AG20443 (cell line): ENCODE measurements at places on chromosomes 7 and 10.

DNA sequence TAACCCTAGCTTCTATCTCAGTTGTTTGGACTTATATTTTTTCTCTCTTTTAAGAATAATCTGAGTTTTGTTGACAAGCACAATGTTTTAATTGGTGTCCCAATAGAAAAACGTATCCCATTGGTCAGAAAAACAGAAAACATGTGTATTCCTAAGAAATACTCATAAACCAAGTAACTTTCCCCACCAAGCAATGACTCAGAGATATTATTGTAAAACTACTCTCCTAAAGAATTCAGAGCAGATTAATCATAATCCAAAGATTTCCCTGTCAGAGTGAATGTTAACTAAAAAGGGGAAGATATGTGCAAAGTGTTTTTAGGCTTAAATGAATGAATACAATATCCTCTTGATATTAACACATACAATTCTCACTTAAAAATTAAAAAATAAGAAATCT, 29.4 kb upstream of the MBL2 start:
- peak; percentile 36 for DNase-seq

DNA sequence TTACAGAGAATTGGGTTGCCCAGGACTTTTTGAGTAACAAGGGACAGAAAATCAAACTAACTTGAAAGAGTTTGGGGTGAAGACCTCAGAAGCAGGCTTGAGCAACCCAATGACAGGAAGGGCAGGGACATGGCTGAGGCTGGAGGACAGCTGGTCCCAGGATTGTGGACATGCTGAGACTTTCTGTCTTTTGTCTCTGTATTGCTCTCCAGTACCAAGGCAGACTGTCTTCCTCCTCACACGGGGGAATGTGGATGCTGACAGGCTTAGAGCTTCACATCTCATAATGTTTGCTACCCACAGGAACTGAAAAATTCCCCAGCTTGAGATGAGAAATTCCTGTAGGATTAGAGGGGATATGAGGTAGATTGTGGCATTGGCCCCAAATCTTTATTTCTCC, 229.6 kb downstream of the PHF14 start:
- no peak for DNase-seq

GRCh38 chr7:28858206-28858605, 99.9 kb downstream of the TRIL start:
- DNase-seq, result peak; percentile 59

GRCh38 chr7:54615537-54615936, 73.4 kb downstream of the VSTM2A start:
- DNase-seq, result no peak

GRCh38 chr10:21976739-21977138, 26.8 kb downstream of the DNAJC1 start:
- DNase-seq, result no peak

DNA sequence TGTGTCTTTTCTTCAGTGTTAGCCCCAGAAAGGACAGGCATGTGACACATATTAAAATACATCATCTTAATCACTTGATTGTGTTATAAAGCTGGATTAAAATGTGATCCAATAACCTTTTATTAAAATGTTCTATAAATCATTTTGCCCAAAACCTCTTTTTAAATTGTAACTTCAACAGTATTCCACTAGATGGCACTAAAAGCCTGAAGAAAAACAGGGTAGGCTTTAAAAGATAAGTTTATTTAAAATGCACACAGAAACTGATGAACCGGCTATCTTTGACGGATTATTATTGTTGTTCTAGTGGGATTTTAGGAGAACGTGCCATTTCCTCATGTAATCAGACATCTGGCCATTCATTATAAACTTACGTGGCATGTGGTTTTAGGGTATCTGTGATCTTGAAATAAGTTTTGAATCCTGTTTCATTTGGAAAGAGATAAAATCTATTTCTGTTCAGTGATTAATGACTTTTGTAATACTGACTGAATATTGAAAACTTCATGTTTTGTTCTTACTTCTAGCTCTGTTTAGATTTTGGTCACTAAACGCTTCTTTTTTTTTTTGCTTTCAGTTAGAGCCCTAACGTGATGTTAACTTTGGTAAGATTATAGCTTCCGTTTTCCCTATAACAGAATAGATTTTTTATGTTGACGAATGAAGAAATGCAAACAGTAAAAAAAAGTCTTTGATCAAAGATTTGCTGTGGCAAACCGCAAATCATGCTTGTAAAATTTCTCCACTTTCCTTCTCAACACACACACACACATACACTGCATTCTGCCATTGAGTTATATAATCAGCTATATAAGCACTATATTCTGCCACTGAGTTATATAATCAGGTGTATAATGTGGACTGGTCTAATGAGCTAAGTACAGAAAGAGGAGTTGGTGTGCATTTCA, 13.6 kb downstream of the VPS50 start:
- DNase-seq, result peak; percentile 14

DNA sequence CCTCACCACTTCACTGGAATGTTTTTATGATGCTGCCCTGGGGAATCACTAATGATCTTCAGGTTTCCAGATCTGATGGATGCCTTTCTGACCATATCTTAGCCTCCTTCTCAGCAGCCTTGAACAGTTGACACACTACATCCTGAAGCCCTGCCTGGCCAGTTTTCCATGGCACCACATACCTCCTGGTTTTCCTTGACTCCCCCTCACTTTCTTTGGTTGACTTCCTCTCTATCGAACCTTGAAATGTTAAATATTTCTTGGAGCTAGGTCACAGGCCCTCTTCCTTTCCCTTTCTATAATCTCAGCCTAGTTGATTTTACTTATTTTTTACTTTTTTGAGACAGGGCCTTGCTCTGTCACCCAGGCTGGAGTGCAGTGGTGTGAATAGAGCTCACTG, 108.8 kb upstream of the CDK1 start:
- no peak for DNase-seq

GRCh38 chr10:72567421-72567820, 58.5 kb downstream of the MICU1 start:
- DNase-seq, result peak; percentile 29

DNA sequence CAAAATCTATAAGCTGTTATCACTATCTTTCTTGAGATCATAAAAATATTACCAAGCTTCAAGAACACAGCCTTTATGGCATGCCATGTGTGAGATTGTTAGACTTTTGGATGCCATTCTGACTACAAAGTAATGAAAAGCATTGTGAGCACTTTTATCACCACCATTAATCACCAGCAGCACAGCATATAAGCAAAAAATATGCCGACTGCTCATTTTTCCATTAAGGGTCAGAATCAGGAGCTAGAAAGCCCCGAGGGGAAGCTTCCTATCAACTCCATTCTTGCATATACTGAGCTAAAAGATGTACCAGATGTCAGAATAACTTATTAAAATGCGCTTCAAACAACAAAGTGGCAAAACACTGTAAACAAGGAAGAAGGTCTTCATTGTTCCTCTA, 114.3 kb downstream of the LMBR1 start:
- no peak for DNase-seq

DNA sequence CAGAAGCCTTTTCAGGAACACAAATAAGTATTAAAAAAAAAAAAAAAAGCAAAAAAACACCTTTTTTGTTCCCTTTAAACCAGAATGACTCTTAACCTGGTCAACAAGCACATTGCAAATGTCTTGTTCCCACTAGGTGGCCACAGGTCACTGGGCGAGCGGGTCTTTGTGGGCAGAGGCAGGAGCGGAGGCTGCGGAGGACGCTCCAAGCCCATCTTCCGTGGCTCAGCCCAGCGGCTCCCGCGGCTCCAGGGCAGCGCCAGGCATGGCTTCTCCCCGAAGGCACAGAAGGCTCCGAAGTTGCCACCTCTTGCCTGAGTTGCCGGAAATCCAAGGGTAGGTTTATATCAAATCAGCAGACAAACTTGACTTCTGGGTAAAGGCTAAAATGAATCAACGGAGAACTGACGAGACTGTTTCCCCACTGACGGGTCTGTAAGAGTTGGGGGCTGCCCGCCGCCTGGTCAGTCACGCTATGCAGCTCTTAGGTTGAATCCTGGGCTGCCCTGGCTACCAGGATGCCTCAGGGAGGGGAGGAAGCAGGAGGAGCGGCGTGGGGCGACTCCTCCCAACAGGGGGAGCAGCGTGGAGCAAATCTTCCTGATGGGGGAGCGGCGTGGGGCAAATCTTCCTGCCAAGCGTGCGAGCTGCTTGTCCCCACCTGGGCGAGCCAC, 144.5 kb downstream of the PTPRN2 start:
- no peak for DNase-seq

- DNase-seq, result peak; percentile 65
Measured at GRCh38 chr10:80204677-80205476, 460 bp downstream of the ANXA11 start.

DNA sequence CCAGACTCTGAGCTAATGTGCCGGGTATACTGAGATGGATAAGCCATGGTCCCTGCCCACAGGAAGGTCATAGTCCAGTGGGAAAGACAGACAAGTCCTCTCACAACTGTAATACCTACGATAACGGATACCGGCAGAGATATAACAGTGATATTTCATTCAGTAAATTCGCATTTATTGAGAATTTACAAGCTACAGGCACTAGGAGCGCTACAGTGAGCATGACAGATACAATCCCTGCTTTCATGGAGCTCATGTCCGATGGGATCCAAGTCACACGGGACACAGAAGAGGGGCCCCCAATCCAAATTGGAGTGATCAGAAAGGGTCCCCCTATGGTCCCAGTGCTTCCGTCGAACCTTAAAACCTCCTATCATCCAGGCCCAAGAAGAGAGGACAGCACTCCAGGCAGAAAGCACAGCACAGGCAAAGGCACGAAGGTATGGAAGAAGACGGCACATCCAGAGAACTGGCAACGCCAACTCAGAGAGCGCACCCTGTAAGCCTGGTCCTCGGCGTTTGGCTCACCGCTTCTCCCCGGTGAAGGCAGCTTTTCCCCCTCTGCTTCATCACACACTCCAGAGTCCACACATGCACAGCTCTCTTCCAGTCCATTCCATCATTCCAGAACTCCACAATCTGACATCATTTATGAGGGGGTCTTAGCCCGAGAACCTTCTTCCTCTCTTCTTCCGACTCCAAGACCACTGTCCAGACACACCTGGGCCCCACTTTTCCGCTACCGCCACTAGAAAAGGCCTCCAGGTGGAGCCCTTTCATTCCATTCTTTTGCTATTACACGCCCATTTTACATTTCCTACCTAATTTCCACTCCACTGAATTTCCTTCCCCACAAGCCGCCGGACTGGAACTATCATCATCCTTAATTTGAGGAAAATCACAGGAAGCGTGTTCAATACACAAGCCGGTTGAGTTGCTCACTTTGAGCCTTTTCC, 47.8 kb upstream of the NKX2-3 start:
- no peak for DNase-seq

DNA sequence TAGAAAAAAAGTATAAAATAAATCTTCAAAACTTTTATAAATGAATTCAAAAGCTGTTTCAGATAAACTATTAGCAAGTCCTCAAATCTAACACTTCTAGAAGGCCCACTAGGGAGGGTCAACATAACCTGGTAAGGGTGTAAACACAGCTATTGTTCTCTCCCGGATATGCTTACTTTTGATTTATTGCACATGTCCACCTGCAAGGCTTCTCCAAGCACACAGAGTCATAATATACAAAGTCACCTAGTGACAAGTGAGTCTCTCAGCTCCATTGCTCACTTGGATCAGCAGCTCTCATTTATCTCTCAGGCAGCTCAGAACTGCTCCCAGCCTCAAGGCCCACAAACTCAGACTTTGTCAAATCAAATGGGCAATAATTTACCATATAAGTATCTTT, 44.0 kb upstream of the COL1A2 start:
- no peak for DNase-seq

- peak; percentile 76 for DNase-seq
Measured at GRCh38 chr10:34102893-34103506, 712.1 kb downstream of the PARD3 start.
